Esophagus mucosa (tissue), 1 donor: ENCODE measurements at places on chromosomes 7 and 10. TPM values are rescaled to one million over a fixed set of nuclear protein-coding genes. Genes with fewer than 3 reads are reported as not detected.
A peak's percentile ranks its signal among the peaks of the same experiment; 100 is the strongest.

GRCh38 chr7:142620402-142620801 lies 128.9 kb upstream of the PRSS1 start:
- no peak for ATAC-seq

The WDFY4 gene
- total RNA-seq: 1.6 TPM

DNA sequence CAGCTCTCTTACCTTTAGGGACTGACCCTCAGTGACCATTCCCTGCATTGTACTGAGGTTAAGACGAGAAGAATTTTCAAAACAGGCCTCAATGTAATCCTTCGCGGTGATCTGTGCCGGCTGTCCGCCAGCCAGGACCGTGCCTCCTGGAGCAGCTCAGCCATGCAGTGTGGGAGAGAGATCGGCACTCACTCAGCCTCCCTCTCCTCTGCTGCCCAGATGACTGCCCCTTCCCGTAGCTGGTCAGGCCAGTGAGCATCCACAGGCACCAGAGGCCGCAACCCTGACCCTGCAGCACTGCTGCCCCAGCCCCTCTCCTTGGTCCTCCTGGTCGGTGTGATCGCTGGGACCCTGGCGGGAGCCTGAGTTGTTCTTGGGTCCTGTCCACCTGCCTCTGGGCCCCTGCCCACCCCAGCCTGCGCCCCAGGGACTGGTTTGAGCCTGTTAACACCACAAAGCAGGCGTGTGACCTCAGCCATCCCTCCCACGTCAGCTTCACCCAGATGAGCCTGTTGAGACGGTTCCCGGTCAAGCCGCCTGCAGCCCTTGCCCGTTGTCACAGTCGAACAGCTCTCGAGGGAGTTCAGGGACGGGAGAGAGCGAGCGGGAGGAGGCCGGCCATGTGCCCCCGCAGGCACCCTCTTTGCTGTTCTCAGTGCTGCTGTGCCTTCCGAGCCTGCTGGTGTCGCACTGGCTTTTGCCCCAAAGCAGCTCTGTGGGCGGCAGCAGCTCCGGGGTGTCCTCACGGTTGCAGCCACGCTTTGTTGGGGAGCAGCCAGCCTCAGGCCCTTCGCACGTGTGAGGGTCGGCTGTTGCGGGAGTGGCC lies 37.2 kb downstream of the NKX6-2 start:
- ATAC-seq: no peak

The ASAH2B gene
- 2.7 TPM for total RNA-seq

- ATAC-seq: no peak
Measured at GRCh38 chr10:14529351-14529750, 198.6 kb upstream of the FRMD4A start.

DNA sequence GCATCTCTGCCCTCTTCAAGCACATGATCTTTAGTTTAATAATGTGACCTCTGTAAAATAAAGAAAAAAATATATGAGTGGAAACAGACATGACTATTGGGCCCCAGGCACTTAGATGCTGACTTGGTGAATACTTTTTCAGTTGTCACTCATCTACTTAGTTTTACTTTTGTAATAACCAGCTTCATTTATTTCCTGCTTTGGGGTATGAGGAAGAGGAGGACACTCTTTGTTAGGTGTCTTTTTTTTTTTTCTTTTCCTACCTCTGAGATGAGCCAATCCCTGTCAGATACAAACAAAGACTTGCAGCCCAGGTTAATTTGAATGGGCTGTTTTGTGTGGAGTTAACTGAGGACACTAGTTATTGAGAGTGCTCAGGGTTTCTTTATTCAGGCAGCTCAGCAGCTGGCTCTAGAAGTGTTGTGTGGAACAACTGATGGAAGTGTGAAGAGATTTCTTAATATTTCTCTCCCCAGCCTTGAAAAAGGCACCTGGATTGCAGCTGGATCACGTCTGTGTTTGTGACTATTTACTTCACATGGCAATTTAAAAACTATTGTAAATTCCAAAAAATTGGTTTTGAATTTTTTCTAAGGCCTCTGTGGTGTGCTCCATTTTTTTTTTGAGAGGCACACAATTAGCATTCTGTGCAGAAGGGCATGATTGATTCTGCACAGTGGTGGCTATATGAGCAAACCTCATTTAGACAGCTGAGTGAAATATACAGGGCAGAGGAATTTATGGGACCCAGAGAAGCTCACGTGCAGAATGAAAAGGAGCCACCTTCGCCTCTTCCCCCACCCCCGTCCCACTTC lies 333.8 kb downstream of the LRMDA start:
- ATAC-seq: peak; percentile 31

The PPRC1 gene
- 27.4 TPM for total RNA-seq

DNA sequence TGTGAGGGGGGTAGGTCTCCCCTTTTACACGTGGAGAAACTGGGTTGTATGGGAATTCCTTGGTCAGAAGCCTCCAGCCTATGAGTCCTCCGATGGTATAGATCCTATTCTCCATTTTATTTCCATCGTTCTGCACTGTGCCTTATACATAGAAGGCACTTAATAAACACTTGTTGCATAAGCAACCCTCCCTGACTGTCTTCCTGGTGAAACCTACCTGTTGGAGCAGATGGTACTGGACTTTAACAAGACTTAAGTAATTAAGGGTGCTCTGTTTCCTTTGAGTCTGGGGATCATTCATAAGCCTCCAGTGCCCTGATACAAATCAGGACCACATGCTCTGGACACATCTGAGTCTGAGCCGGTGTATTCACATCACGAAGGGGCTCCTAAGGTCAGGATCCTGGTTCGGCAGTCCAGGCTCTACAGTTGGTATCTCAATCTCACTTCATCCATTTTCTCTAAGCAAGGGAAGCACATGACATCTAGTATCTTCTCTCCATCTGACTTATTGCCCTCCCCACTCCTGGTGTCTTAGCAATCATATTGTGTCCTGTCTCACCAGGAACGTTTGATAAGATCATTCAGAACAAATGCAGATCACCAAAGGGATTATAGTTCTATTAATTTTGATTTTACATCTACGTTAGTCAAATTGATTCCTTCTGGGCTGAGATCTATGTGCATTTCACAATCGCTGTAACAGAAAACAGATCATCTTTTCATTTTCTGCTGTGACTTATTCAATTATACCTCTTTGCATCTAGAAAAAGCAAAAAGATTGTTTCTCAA lies 22.8 kb upstream of the EZH2 start:
- no peak for ATAC-seq

DNA sequence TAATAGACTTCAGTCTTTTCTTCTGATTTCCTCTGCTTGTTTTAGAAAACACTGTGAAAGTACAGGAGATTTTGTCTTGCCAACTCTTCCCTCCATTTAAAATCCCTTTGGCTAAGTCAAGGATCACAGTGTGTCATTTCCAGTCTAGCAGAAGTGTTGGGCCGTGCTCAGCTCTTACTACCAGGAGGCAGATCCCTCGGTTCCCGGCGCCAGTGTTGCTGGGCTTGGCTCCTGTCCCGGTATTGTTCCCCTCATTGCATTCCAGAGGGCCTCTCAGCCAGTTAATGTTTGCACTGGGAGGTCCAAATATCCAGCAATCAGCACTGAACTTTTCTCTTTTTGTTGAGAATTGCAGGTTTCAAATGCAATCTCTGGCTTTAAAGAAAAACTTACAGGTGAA lies 612.1 kb upstream of the MGMT start:
- no peak for ATAC-seq

- no peak for ATAC-seq
Measured at GRCh38 chr10:119613741-119614140, 17.0 kb upstream of the TIAL1 start.

GRCh38 chr7:42096681-42097561 lies 140.1 kb downstream of the GLI3 start:
- no peak for ATAC-seq

GRCh38 chr10:5354068-5354467 lies 10.7 kb upstream of the UCN3 start:
- ATAC-seq: no peak

The OR6B1 gene
- not detected for total RNA-seq

DNA sequence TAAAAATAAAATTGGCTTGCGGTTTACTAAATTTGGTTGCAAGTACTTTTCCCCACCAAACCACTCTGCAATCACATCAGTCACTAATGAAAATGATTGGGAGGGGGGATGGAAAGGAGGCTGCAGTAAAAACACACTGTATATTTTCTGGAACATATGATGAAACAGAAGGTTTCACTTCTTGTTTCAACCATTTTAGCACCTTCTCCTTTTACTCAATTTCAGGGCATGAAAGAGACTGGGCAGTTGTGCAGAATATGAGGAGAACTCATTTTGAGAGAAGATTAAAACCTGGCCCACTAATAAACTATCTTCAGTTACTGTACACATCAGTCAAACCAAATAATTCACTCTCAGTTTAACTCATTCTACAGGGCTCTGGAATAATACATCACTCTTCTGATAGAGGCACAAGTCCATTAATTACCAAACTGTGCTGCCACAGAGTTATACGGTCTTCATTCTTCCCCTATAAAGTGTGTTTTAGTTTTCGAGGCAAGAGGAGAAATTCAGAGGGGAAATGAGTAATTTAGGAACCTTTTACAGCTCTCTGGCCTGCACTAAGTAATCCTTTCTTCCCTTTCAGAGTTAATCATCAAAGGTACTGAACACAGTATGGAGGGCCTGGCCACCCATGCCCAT lies 25.5 kb downstream of the JAZF1 start:
- peak; percentile 27 for ATAC-seq

GRCh38 chr10:103968441-103969391 lies 1.8 kb downstream of the SLK start:
- ATAC-seq: no peak

GRCh38 chr7:13321316-13321715 lies 633.9 kb downstream of the ARL4A start:
- no peak for ATAC-seq

- ATAC-seq: no peak
Measured at GRCh38 chr7:70132852-70133690, 534.8 kb downstream of the AUTS2 start.

The MRPL43 gene
- total RNA-seq: 72.7 TPM

DNA sequence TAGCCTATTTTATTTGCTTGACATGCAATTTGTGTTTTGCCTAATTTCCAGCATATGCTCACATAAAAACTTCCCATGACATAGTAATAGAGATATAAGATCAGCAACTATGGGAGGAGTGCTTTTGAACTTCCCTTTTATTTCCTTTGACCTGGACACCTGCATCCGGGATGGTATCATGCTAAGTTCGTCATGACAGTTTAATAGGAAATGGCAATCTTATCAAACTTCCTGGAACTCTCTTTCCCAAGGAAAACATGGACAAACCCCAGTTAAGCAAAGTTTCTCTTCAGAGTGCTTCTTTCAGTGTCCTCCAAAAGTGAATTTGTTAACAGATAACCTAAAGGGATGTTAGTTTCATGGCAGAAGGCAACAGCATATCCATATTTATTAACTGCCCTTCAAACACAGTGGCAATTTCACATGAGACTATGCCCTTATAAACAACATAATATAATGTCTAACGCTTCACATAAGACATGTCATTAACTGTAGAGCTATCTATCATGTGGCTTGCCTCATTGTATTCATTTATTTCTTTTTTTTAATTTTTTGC lies 474.7 kb upstream of the SEMA3A start:
- no peak for ATAC-seq

The VAX1 gene
- total RNA-seq: 0.12 TPM

DNA sequence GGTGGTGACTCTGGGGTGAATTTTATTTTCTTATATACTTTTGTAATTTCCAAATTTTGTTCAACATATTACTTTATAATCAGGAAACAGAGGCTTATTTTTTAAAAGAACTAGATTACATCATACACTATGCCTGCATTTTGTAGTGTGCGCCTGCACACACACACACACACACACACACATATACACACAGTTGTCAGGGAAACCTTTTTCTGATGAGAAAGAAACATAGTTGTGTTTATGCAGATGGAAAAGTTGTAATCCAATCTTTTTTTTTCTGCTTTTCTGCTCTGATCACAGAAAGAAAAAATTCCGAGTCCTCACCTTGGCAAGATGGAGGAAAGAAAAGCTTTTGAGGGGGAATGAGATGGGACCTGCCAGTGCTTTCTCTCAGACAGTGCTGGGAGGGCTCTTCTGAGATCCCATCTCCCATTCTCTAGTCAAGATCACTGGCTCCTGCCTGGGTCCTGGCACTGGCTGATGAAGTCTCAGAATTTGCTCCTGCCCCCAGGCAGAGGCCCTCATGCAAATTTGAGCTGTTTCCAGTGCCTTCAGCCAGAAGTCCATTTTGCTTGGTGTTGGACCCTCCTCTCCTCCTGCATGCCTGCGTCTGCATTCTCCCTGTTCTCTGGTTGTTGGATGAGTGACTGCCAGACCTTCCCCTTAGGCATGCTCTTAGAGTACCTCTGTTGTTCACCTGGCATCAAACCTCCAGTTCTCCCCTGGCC lies 59.7 kb downstream of the TLL2 start:
- ATAC-seq: no peak

DNA sequence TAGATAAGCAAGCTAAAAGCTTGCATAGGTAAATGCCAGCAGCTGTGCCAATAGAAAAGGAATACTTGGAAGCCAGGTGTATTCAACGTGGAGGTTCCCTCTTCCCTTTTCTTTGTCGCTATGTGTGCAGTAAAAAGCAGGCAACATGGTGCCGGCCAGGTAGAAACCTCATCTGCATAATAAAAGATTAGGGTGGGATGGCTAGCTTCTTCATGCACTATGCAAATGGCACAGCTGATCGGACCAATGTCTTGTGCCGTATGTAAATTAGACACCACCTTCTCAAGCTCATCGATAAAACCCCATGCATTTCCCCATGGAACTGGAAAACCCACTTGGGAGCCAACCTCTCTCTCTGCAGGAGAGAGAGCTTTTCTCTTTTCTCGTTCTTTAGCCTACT lies 150.9 kb upstream of the FOXK1 start:
- no peak for ATAC-seq

- peak; percentile 37 for ATAC-seq
Measured at GRCh38 chr7:105830405-105831301, 45.7 kb downstream of the ATXN7L1 start.

- ATAC-seq: no peak
Measured at GRCh38 chr10:115771755-115772154, 501.3 kb downstream of the GFRA1 start.

GRCh38 chr10:65950075-65950474 lies 975.8 kb upstream of the LRRTM3 start:
- no peak for ATAC-seq

DNA sequence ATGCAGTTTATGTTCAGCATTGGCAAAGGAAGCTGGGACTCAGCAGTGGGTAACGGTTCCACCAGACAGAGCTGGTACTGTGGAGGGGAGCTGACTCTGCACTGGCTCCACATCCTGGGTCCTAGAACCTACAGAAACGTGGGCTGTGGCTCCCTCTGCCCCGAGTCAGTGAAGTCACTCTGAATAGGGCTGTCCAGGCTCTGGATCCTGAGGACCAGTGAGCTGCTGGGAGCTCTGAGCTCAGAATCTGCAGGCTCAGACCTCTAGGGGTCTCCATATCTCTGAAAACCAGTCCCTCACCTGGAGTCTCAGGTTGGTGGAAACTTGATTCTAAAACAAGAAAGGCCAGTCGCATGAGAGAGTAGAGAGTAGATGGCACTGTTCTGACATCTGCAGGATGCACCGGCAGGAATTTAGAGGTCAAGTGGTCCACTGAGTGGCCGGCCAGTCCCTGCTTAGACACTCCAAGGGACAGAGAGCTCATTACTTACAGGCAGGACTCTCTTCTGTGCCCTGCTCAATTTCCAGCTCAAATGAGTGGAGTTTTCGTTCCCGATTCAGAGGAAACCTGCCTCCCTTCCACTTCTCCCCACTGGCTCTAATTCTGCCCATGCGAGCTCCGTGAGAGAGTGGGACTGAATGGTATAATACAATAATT lies 18.6 kb downstream of the NPFFR1 start:
- peak; percentile 4 for ATAC-seq

The OR2A42 gene
- not detected for total RNA-seq

The STEAP1 gene
- total RNA-seq: 8.8 TPM
